ENCODE measurements at places on chromosomes 6 and 20. TPM values are rescaled to one million over a fixed set of nuclear protein-coding genes. Genes with fewer than 3 reads are reported as not detected.

DNA sequence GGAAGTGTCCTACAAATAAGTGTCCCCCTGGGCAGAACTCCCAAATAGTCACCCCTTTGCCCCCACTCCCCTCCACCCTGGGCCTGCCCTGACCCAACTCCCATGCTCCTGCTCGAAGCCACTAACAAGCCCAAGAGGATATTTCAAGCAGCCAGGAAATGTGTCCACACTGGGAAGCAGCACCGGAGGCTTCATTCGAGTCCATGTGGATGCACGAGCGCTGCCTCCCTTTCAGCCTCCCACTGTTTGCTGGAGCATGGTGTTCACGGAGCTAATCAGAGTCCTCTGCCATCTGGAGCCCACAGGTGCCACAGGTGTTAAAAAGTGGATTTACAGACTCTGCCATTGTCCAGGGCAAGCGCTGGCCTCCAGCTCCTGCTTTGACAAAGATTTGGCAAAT, 177.6 kb downstream of the TTLL2 start:
- no peak for DNase-seq

GRCh38 chr20:1392443-1392692, 486 bp downstream of the FKBP1A start:
- no peak for DNase-seq

GRCh38 chr6:139882977-139883728, 508.7 kb upstream of the CITED2 start:
- DNase-seq: no peak

ENPP1 gene
- total RNA-seq: 21.1 TPM
